Fibroblast of skin of left quadriceps (primary cell): ENCODE measurements at places on chromosomes 12 and 14.

DNA sequence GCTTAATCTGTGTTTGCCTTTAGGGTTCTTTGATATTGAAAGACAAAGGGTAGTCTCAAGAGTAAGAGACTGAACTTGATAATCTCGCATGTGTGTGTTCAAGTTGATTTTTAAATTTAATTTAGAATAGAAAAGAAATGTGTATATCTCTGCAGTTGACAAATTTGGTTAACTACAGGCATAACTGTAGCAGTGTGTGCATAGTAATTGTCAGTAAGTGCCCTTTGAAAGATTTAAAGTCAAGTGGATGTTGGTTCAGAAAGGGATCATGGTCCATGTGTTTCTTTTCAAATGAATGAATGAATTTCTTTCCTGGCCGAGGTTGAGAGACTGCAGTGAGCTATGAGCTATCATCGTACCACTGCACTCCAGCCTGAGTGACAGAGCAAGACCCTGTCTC lies 49.9 kb upstream of the DYRK2 start:
- no peak for DNase-seq

DNA sequence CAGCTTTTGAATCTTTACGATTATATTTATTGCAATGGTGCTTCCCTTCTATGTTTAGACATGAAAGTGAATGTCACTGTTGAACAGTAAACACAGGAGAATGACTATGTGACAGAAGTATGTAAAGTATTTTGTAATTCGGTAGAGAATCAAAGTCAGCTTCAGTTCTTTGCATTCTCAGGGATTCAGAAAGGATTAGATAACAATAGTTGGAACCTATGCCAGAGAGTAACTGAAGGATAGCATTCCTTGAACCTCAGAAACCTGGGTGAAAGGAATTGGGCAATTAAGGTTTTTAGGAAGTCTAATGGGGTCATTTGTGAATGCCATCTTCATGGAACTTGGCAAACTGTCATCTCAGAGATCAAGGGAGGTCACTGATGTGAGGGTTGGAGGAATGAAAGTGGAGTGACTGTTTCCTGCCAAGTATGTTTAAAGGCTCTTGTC lies 305.3 kb upstream of the DDHD1 start:
- DNase-seq: peak; percentile 49

- DNase-seq: no peak
Observed at GRCh38 chr12:119614705-119615104, 21.1 kb downstream of the TMEM233 start.

GRCh38 chr12:27711967-27712366 lies 1.3 kb downstream of the MRPS35 start:
- DNase-seq: no peak

DNA sequence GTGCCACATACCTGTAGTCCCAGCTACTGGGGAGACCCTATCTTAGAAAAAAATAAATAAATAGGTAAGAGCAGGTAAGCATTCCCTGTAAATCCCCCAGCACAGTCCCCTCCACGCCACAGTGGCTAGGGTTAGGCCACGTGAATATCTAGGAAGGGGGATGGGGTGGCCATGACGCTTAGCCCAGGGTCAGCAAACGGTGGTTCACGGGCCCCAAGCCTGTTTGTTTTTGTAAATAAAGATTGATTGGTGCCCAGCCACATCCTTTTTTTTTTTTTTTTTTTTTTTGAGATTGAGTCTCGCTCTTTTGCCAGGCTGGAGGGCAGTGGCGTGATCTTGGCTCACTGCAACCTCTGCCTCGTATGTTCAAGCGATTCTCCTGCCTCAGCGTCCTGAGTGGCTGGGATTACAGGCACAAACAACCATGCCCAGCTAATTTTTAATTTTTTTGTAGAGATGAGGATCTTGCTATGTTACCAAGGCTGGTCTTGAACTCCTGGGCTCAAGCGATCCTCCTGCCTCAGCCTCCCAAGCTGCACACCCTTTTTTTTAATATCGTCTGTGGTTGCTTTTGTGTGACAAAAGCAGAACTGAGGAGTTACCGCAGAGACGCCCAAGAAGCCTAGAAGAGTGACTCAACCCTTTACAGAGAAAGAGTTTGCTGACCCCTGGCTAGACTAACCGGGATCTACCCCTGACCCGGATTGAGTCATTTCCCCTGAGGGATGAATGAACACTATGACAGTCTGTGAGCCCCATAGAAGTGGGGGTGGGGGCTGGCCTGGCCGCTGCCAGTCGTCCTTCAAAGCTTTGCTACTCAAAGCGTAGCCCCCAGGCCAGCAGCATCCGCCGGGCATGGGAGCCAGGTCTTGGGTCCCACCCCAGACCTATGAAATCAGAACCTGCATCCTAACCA lies 113.7 kb upstream of the NCOR2 start:
- peak; percentile 75 for DNase-seq

DNA sequence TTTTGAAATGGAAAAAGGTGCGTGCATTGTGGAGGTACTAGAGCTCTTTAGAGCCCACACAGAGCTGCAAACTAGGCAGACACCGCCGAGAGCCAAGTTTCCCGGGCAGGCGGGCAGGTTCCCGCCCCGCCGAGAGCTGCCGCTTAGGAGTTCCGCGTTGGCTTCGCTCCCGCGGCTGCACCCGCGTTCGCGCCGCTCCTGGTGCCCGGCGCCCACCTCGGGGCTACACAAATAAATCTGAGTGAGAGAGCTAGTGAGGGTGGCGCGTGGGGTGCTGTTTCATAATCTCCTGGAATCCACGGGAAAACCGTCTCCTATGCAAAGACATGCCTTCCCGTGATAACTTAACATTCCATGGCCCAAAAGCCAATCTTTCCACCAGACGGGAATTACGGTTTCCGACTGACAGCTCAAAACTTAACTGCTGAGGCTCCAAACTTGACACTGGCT lies 645 bp downstream of the KITLG start:
- DNase-seq: no peak

- DNase-seq: no peak
Observed at GRCh38 chr14:37037636-37038387, 134.6 kb downstream of the SLC25A21 start.

GRCh38 chr14:52650774-52651173 lies 44.6 kb downstream of the ERO1A start:
- no peak for DNase-seq

DNA sequence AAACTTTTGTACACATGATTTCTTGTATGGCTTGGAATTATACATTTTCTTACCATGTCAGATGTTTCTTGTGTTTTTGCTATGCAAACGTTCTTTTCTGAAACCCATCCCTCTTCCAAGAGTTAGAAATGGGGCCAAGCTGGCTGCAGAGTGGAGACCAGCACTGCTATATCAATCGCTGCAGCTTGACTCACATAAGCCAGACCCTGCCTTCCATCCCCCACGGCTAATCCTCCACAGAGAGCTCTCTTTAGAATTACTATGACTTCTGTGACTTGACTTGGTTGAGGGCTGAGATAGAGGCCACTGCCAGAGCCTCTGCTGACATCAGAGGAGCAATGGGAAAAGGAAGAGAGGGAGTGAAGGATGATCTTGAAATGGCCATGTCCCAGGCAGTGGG lies 147.9 kb downstream of the DACT1 start:
- no peak for DNase-seq

DNA sequence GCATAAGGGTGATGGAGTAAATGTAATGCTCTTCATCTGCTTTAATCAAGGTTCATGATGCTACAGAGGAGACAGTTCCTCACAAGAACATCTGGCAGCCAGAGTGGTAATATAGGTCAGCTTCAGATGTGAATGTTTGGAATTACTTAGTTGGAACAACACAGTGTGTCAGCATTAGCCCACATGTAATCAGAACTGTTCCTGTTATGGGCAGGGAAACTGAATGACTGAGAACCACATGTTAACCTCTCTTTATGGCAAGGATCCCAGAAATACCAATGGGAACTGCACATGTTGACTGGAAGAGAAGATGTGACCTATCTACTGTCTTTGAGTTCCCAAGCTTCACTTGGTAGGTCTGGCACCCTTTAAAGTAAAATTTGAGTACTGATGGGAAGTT lies 390.1 kb upstream of the PDE3A start:
- peak; percentile 98 for DNase-seq

DNA sequence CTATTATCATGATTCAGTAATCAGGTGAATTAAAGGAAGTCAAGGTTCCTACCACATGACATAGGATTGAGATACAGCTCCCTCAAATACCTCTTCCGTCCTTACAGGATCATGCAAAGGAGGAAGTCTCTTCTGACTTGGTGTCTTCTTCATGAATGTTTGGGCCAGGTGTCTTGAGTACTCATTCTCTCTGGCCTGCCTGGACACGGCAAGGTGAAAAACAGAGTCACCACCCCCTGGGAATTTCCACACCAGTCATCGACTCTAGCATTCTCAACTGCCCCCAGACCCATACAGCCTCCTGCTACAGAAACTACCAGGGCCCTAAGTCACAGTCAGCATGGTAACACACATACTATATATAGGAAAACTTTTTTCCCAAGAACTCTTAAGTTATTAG lies 44.9 kb upstream of the LTBP2 start:
- no peak for DNase-seq

GRCh38 chr12:24966951-24967564 lies 18.2 kb upstream of the BCAT1 start:
- DNase-seq: no peak

DNA sequence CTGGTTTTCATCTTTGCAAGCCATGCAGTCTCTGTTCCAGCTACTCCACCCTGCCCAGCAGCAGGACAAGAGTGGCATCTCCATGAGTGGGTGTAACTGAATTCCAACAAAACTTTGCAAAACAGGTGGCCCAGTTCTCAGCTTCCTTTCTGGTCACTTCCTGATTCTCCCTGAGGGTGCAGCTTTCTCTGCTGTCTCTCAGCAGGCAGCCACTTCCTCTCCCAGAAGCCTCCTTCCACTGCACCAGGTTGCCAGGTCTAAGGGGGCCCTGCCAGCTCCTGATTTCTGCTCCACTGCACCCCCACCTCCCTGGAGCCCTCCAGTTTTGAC lies 341.0 kb upstream of the FKBP4 start:
- no peak for DNase-seq

DNA sequence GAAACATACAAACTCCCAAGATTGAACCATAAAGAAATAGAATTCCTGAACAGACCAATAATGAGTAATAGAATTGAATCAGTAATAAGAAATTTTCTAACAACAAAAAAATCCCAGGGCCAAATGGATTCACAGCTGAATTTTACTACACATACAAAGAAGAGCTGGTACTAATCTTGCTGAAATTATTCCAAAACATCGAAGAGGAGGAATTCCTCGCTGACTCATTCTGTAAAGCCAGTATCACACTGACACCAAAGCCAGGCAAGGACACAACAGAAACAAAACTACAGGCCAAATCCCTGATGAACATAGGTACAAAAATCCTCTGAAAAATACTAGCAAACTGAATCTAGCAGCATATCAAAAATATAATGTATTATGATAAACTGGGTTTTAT lies 367.8 kb upstream of the CLEC14A start:
- peak; percentile 26 for DNase-seq

DNA sequence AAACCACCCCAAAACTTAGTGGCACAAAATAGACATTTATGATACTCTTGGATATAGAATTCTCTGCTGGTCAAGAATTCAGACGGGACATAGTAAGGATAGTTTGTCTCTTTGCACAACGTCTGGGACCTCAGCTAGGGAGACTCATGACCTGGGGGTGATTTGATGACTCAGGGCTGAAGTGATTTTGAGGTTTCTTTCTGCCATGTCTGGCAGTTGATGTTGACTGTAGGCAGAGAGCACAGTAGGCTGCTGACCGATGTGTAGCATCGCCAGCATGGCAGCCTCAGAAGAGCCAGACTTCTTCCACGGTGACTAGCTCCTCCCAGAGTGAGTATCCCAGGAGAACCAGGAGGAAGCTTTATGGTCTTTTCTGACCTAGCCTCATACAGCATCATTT lies 88.9 kb upstream of the FRMD6 start:
- no peak for DNase-seq

- DNase-seq: no peak
Observed at GRCh38 chr14:96629558-96630222, 127.5 kb downstream of the PAPOLA start.

GRCh38 chr12:104549815-104550480 lies 93.2 kb downstream of the CHST11 start:
- no peak for DNase-seq

GRCh38 chr14:44863271-44863670 lies 98.5 kb downstream of the KLHL28 start:
- no peak for DNase-seq

GRCh38 chr14:89900802-89901201 lies 53.7 kb downstream of the EFCAB11 start:
- DNase-seq: no peak
